Inflammatory macrophage treated with lipopolysaccharide for 4 hours (primary cell): ENCODE measurements at places on chromosomes 11 and 22.

DNA sequence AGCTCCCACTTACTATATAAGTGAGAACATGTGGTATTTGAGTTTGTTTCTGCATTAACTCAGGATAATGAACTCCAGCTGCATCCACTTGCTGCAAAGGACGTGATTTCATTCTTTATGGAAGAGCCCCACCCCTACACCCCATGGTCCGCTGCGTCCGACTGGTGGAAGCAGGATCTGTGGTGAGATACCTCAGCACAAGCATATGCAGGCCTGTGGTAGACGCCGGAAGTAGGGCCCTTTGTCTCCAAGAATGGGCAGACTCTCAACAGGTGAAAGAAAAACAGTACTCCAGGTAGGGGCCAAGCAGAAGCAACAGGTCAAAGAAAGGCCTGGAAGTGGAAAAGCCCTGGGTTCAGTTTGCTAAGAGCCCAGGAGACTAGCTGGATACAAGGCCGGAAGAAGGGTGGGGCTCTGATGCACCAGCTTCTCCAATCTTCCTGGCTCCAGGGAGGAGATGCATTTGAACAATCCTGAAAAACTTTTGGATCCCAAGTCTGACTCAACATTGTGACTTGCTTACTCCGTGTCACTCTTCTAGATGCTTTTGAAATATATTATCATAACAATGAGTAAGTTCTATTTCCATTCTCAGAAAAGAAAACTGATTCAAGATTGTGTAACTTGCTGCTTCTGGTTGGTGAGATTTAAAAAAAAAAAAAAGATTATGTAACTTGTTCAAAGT is 30.4 kb downstream of the NEAT1 start:
- DNase-seq = peak; percentile 96

- no peak for DNase-seq
Measured at GRCh38 chr11:92852946-92853345, 116.5 kb upstream of the MTNR1B start.

GRCh38 chr11:85813721-85814120 is 2.8 kb upstream of the SYTL2 start:
- DNase-seq = no peak

DNA sequence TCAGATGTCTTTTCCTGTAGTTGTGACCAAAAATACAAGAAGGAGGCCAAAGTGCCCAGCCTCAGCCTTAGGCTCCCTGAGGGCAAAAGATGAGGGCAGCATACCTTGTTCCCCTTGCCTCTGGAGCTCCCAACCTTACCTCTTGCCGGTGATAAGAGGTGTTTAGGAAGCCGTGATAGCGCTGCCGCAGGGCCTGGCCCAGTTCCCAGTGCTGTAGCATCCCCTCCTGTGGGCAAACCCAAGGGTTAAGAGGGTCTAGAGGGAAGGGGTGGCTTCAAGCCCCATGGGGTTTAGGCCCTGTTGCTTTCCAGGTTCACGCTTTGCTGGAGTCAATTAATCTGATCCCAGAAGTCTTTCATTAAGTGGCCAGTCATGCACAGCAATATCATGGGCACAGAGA is 1.1 kb downstream of the ACP2 start:
- DNase-seq = no peak

DNA sequence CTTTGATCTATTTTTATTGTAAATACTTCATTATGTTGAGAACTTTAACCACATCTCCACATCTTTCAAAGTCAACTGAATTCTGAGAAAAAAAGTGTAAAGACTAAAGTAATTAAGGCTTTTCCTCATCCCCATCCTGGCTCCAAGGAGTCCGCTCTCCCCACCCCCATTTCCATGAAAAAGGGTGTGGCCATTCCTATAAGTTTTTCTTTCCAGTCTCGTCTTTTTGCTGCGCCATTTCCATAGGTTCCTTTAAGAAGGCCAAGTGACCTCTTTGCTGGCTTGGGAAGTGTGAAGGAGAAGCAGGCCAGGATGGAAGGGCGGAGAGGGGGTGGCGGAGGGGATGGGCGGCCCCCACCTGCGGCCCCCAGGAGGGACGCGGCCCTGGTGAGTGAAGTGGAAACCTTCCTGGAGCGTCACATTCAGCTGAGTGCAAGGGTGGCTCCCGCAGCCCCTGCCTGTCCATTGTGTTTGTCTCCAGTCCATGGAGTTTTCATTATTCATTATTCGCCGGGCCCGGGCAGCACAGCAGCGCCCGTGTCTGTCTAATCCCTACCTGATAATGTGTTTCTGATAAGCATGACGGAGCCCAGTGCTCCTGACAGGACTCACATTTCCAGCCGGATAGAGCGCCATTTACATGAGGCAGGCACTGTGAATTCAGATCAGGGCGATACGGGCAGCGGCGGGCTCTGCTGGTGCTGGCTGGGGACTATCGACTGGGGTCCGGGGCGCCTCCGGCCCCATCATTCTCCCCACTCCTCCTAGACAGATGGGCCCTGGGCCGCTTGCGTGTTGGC is 739.8 kb downstream of the OPCML start:
- DNase-seq = no peak
